ENCODE measurements at places on chromosomes 16 and 17. TPM values are rescaled to one million over a fixed set of nuclear protein-coding genes. Genes with fewer than 3 reads are reported as not detected.
A peak's percentile ranks its signal among the peaks of the same experiment; 100 is the strongest.

Gene HBA1
- total RNA-seq, result 4.4 TPM

Gene MT1F
- 2.1 TPM for total RNA-seq

Gene LRRC36
- total RNA-seq, result 0.54 TPM

Gene PFN1
- 1,074 TPM for total RNA-seq

Gene PRRT2
- total RNA-seq, result 9.7 TPM

Gene PLXDC1
- total RNA-seq, result not detected

DNA sequence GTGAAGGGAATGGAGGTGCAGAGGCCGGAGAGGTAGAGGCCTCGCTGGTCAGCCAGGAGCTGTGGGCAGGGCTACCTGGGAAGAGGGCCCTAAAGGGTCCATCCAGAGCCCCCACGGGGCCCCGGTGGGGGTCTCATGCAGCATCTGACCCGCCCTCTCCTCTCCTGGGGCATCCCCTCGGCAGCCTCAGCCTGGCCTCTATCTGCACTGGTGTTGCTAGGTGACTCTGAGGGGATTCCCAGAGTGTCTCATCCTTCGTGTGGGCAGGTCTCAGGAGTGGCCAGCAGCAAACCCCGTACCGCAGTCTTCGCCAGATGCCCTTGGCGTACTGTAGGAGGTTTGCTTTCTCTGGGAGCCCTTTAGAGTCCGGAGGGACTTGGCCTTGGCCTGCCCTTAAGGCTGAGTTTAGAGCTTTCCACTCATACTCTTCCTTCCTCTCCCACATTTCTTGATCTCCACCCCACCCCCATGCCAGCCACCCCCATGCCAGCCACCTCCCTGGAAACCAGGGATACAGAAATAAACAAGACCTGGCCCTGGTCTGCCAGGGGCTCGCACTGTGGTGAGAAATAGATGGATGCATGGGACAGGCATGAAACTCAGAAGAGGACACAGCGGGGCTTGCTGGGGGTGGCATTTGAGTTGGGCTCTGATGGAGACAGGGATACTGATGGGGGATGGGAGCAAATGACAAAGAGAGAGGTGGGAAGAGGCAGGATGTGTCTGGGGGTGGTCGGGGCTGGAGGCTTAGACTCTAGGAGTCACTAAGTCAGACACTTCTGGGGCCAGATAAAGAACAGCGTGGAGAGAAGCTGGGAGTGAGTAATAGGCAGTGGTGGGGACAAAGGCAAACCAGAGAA is 9.9 kb downstream of the SLC5A10 start:
- no peaks in the 10 kb centered on the region for H3K27me3 ChIP-seq
- no peak for DNase-seq
- H3K27ac ChIP-seq, result no peak overlapping the region
- peaks cover 4% of the 10 kb centered on the region for H3K4me1 ChIP-seq

DNA sequence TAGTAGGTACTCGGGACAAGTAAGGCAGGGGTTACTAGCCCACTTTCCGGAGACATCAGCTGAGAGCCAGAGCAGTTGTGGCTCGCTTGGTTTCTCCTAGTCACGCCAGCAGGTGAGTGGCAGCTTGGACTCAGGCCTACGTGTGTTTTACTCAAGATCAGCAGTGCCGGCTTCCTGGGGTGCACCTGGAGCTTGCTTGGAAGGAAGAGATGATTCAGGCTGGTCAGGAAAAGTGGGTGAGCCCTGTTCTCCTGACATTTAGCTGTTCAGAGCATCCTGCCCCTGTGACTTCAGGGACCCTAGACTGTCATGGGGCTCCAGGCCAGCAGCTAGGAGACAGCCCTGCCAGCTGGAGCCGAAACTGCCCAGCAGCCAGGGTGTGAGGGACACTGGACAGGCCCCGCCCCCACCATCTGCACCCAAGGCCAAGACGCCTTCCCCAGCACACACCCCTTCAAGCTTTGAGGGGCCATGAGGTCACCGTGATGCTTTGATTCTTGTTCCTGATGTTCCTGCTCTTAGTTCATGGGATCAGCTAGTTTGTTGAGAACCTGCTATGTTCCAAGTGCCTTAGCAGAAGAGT is 238.0 kb upstream of the CIBAR2 start:
- H3K27ac ChIP-seq, result peak overlapping the region; percentile 82
- no peak for DNase-seq
- H3K27me3 ChIP-seq, result no peaks in the 10 kb centered on the region
- H3K4me3 ChIP-seq, result no peak overlapping the region
- H3K36me3 ChIP-seq, result no peaks in the 10 kb centered on the region

GRCh38 chr16:89122322-89122851 is 28.7 kb downstream of the ACSF3 start:
- no peak overlapping the region for H3K27ac ChIP-seq
- H3K4me1 ChIP-seq, result no peaks in the 10 kb centered on the region
- no peaks in the 10 kb centered on the region for H3K27me3 ChIP-seq
- no peak overlapping the region for H3K4me3 ChIP-seq
- H3K36me3 ChIP-seq, result no peaks in the 10 kb centered on the region
- DNase-seq, result no peak

DNA sequence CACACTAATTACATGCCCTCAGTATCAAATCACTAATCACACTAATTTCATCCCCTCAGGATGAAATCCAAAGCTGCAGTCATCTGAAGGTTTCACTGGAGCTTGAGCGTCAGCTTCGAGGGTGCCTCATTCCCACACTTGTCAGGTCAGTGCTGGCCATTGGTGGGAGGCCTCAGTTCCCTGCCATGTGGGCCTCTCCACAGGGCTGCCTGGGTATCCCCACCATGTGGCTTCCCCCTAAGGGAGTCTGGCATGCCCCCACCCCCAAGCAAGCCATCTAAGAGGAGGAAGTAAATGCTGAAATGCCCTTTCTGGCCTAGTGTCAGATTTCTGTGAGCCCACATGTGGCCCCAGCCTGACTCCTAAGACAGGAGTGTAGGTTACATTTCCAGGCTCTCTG is 78.6 kb upstream of the CDH5 start:
- no peak overlapping the region for H3K27ac ChIP-seq
- H3K36me3 ChIP-seq, result no peaks in the 10 kb centered on the region
- no peaks in the 10 kb centered on the region for H3K4me1 ChIP-seq
- no peaks in the 10 kb centered on the region for H3K27me3 ChIP-seq
- no peak overlapping the region for H3K4me3 ChIP-seq
- DNase-seq, result no peak

GRCh38 chr17:1498869-1499268 is 6.4 kb upstream of the MYO1C start:
- no peak overlapping the region for H3K4me3 ChIP-seq
- H3K27me3 ChIP-seq, result no peaks in the 10 kb centered on the region
- no peak for DNase-seq
- H3K4me1 ChIP-seq, result peaks cover 5% of the 10 kb centered on the region
- no peak overlapping the region for H3K27ac ChIP-seq
- no peaks in the 10 kb centered on the region for H3K36me3 ChIP-seq

DNA sequence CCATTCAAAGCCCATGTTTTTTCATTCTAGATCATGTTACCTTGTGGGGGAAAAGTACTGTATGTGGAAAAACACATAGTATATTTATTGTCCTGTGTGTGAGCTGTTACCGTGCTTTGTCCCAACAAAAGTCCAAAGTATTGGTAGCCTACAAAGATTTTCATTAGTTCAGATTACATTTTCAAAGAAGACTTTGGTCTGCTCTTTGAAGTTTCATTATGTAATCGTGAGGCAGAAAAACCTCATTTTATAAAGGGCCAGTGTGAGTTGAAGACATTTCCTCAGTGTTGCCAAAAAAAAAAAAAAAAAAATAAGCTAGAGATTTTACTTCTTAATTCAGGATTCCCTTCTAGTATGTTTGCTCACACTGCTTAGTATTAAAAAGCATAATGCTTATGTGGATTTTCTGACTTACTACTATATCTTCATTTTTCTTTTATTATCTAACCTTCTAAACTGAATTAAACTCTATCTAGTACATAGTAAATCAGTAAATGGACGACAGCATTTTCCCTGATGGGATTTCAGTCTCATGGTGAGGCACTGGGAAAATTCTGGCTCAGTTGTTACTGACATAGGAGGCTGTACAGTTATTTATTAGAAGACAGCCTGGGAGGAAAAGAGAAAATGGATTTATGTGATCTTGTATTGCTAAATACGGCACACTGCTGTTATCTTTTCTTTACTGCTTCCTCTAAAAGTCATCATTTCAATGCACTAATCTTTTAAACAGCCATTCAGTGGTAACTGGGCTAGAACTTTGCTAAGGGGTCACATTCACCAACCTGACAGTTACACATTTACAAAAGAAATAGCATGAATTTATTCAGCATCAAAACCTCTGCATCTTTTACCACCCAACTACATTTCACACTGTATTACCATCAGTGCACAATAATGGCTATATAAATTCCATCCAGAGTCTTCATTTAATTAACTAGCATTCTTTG is 100.6 kb downstream of the STXBP4 start:
- no peaks in the 10 kb centered on the region for H3K36me3 ChIP-seq
- DNase-seq, result no peak
- no peak overlapping the region for H3K4me3 ChIP-seq

GRCh38 chr16:1080801-1081733 is 8.5 kb downstream of the SSTR5 start:
- no peaks in the 10 kb centered on the region for H3K27me3 ChIP-seq
- H3K4me1 ChIP-seq, result peaks cover 55% of the 10 kb centered on the region
- DNase-seq, result no peak

- H3K27me3 ChIP-seq, result no peaks in the 10 kb centered on the region
- peak overlapping the region; percentile 45 for H3K27ac ChIP-seq
Measured at GRCh38 chr16:20849589-20850390, 43.5 kb downstream of the REXO5 start.

DNA sequence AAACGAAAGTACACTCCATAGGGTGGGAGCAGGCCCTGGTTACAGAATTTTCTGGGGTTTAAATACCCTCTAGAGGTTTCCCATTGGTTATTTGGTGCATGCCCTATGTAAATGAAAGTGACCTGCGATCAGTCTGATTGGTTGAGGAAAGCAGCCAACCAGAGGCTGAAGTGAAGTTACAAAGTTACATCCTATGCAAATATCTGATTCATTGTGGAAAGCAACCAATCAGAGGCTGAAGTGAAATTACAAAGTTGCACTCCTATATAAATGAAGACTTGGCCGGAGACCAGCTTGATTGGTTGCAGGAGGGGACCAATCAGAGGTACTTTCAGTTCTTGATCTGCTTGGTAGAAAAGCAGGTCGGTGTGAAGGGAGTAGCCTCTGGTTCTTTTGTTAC is 24.4 kb downstream of the NAA60 start:
- no peak overlapping the region for H3K4me3 ChIP-seq
- no peak overlapping the region for H3K27ac ChIP-seq
- no peak for DNase-seq
- H3K4me1 ChIP-seq, result peaks cover 5% of the 10 kb centered on the region
- H3K27me3 ChIP-seq, result no peaks in the 10 kb centered on the region

GRCh38 chr17:80531400-80531799 is 13.2 kb upstream of the RPTOR start:
- no peak overlapping the region for H3K4me3 ChIP-seq
- H3K36me3 ChIP-seq, result no peaks in the 10 kb centered on the region
- no peak overlapping the region for H3K27ac ChIP-seq
- H3K27me3 ChIP-seq, result no peaks in the 10 kb centered on the region
- no peaks in the 10 kb centered on the region for H3K4me1 ChIP-seq

- DNase-seq, result no peak
- H3K4me1 ChIP-seq, result no peaks in the 10 kb centered on the region
- no peaks in the 10 kb centered on the region for H3K36me3 ChIP-seq
- no peak overlapping the region for H3K27ac ChIP-seq
- H3K27me3 ChIP-seq, result no peaks in the 10 kb centered on the region
- H3K4me3 ChIP-seq, result no peak overlapping the region
Measured at GRCh38 chr16:72371307-72372086, 199.5 kb upstream of the PMFBP1 start.

DNA sequence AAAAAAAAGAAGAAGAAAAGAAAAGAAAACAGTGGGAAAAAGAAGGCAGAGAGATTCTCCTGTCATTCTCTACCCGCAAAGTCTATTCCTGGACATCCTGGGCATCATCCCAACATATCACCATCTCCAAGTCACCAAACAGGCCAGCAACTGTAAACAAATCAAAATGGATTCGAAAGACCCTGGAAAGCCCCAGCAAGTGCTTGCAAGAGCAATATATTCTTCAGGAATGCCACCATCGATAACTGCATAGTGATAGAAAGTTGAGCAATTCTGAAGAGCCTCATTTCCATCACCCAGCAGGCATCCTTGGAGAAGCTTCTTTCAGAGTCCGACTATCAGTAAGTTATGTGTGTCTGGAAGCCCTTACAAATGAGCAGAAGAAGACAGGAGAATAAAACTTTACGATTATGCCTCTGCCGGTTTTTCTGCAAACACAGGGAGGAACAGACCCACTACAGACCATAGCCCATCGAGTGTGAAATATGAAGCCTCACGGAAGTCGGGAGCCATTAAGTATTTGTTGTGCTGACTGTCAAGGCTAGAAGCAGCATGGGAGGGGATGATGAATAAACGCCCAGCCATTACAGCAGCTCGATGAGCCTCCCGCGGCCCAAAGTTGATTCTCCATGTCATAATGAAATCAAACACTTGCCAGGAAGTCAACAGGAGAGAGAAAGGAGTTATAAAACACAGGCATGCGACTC is 64.5 kb upstream of the SEC14L1 start:
- H3K4me3 ChIP-seq, result no peak overlapping the region
- no peaks in the 10 kb centered on the region for H3K27me3 ChIP-seq
- H3K36me3 ChIP-seq, result no peaks in the 10 kb centered on the region
- DNase-seq, result no peak
- peaks cover 6% of the 10 kb centered on the region for H3K4me1 ChIP-seq
- H3K27ac ChIP-seq, result no peak overlapping the region
